ENCODE measurements at places on chromosomes 7 and 10. TPM values are rescaled to one million over a fixed set of nuclear protein-coding genes. Genes with fewer than 3 reads are reported as not detected.

GRCh38 chr7:44647981-44648714 is 41.7 kb downstream of the OGDH start:
- H3K36me3 ChIP-seq, result peaks cover 44% of the 10 kb centered on the region
- no peaks in the 10 kb centered on the region for H3K27me3 ChIP-seq
- no peak overlapping the region for H3K27ac ChIP-seq
- peaks cover 6% of the 10 kb centered on the region for H3K4me1 ChIP-seq
- DNase-seq, result no peak

DNA sequence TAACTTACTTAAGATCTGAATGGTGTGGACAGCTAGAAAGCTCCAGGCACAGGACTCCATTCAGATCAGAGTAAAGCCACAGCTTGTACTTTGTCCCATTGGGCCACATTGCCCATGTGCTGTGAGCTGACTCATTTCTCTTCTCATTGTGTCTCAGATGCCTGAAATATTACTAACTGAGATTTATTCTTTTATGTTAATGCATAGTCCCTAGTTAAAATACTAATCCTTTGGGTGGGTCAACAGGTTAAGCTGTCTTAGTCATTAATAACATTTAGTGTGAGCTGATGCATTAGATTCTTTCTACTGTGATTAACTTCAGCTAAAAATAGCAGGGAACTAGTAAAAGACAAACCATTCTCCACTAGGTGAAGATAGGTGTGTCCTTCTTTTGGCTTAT is 104.7 kb upstream of the ARMC3 start:
- no peak for DNase-seq
- H3K27ac ChIP-seq, result no peak overlapping the region
- H3K4me1 ChIP-seq, result no peaks in the 10 kb centered on the region
- no peaks in the 10 kb centered on the region for H3K27me3 ChIP-seq

DNA sequence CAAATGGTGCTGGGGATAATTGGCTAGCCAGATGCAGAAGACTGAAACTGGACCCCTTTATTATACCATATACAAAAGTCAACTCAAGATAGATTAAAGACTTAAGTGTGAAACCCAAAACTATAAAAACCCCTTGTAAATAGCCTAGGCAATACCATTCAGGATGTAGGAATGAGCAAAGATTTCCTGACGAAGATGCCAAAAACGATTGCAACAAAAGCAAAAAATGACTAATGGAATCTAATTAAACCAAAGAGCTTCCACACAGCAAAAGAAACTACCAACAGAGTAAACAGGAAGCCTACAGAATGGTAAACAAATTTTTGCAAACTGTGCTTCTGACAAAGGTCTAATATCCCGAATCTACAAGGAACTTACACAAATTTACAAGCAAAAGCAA is 30.9 kb upstream of the PLXDC2 start:
- H3K27me3 ChIP-seq, result no peaks in the 10 kb centered on the region
- no peaks in the 10 kb centered on the region for H3K36me3 ChIP-seq

Gene TNKS2
- 45.8 TPM for total RNA-seq
